Activated CD8-positive, alpha-beta memory T cell treated with anti-CD3 and anti-CD28 coated beads for 4 hours (primary cell): ENCODE measurements at places on chromosomes 13 and 19.
A peak's percentile ranks its signal among the peaks of the same experiment; 100 is the strongest.

DNA sequence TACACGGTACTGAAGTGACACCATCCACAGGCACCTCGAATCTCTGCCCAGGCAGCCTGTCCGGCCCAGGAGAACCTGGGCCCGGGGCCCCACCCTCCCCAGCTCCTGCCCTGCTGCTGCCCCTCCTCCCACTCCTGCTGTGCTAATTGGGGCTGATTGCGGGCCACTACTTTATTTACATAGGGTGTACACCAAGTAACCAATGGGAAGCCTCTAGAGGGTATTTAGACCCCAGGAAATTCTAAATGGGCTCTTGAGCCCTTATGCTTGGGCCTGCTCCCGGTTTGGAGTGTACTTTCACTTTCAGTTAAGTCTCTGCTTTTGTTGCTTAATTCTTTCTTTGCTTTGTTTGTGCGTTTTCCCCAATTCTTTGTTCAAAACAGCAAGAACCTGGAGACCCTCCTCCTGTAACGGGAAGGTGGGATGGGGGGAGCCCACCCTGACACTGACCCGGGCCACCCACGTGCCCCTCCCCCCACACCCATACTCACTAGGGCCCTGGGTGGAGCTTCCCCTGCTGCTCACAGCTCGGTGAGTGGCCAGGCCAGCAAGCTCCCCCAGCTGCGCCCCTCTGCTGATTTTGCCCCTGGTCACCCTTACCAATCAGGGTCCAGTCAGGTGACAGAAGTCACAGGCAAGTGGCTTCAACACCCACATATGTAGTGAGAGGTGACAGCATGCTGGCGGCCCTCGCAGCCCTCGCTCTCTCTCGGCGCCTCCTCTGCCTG lies 9.4 kb downstream of the SCGB2B2 start:
- DNase-seq = no peak

- no peak for DNase-seq
Measured at GRCh38 chr13:52906122-52906903, 57.9 kb upstream of the PCDH8 start.

DNA sequence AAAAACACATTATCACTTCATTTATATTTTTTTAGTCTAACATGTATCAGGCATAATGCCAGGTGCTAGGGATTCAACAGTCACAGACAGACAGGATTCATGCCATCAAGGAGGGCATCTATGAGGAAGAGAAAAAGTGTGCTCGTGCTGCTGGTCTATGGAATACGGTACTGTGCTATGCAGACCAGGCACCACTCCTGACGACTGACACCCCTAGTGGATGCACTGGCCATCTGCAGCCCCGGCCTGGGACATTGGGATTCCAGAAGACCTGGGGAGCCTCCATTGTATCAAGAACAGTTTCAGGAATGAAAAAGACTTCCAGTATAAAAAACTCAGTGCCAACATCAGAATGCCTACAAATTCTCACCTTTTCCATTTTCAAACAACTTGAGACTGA lies 94.0 kb downstream of the KLF12 start:
- DNase-seq = no peak

GRCh38 chr13:114082849-114083645 lies 49.4 kb downstream of the RASA3 start:
- no peak for DNase-seq

GRCh38 chr19:35609851-35610353 lies 2.6 kb upstream of the HAUS5 start:
- DNase-seq = no peak

DNA sequence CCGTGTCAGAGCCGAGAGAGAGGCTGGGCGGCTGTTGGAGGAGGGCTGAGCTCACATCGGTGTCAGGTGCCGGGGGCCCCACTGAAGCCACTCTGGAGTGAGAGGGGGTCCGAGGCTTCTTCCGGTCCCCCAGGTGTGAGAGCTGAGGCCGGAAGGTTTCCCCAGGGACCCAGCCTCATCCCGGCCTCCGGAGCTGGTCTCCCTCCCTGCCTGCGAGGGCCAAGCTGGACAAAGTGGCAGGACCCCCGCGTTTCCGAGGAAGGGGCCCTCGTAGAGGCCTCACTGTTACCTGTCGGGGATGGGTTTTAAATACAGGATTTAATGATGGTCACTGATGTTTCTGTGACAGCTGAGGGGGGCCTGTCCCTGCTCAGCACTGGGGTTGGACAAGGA lies 6.6 kb downstream of the HCN2 start:
- no peak for DNase-seq

GRCh38 chr19:53906211-53907192 lies 2.6 kb upstream of the CACNG7 start:
- DNase-seq = peak; percentile 48

DNA sequence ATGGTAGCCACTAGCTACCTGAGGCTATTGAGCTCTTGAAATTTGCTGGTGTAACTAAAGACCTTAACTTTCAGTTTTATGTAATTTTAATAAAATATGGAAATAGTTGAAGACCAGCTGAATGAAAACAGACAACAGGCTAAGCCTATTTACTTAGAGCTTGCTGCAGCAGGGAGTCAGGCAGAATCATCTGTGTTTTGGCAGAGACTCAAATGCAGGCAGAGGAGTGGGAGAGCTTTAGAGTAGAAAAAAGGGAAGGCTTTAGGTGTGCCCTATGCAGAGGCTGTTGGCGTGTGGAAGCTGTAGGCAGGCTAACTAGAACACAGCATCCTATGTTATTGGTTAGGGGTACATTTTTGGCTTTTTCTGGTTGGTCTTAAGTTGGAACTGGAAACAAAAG lies 304.9 kb upstream of the NBEA start:
- no peak for DNase-seq

DNA sequence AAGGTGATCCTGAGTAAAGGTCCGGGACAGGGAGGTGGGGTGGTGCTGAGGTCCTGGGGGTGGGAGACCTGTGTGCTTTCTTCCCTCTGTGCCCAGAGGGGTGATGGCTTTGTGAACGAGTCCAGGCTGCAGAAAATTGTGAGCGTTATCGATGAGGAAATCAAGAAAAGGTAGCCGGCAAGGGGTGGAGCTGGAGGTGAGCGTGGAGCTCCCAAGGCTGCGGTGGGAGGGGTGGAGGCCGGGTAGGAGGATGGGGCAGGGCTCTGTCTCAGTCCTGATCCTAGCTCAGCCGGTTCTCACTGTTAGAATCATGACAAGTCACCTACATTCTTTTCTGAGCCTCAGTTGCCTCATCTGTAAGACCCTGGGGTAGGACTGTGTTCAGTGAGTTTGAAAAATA lies 4.0 kb downstream of the SELENOV start:
- no peak for DNase-seq

- no peak for DNase-seq
Measured at GRCh38 chr13:34145061-34145460, 327.1 kb downstream of the RFC3 start.

GRCh38 chr13:93307651-93308050 lies 81.0 kb downstream of the GPC6 start:
- no peak for DNase-seq

- no peak for DNase-seq
Measured at GRCh38 chr19:55353356-55353802, 1.1 kb downstream of the COX6B2 start.

GRCh38 chr13:101945435-101945834 lies 456.4 kb downstream of the FGF14 start:
- DNase-seq = no peak

DNA sequence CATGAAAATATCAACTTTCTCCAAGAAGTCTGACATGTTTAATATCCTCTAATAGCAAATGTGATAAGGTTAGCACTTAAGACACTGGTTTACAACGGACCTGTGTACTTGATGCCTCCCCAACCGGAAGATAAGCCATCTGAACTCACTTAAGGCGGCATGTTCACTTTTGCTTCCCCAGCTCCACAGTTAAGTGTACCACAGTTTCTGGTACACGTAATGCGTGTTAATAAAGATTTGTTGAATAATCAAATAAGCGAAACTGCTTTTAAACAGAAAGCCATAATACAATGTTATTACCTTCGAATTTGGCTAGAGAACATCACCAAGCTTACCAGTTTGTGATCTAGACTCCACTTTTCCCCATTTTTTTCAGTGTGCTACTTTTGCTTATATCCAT lies 1.4 kb upstream of the PAN3 start:
- DNase-seq = no peak

- no peak for DNase-seq
Measured at GRCh38 chr13:113292021-113292862, 4.8 kb upstream of the LAMP1 start.

- DNase-seq = no peak
Measured at GRCh38 chr19:3207461-3208242, 16.8 kb upstream of the CELF5 start.

DNA sequence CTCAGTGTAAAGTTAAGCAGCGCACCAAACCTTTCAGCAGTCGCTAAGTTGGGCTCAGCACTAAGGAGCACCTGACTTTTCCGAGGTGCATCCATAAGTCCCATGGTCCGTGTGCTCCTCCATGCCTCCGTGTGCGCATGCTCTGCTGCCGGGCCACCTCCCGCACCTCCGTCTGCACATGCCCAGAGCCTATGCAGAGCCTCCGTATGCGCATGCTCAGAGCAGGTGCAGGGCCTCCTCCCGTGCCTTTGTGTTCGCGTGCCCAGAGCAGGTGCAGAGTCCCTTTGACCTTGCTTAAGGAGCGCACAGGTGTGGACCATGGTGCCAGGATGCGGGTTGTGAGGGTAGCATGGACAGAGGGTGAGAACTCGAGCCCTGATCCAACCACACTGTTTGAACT lies 46.0 kb downstream of the ATP11A start:
- DNase-seq = no peak

DNA sequence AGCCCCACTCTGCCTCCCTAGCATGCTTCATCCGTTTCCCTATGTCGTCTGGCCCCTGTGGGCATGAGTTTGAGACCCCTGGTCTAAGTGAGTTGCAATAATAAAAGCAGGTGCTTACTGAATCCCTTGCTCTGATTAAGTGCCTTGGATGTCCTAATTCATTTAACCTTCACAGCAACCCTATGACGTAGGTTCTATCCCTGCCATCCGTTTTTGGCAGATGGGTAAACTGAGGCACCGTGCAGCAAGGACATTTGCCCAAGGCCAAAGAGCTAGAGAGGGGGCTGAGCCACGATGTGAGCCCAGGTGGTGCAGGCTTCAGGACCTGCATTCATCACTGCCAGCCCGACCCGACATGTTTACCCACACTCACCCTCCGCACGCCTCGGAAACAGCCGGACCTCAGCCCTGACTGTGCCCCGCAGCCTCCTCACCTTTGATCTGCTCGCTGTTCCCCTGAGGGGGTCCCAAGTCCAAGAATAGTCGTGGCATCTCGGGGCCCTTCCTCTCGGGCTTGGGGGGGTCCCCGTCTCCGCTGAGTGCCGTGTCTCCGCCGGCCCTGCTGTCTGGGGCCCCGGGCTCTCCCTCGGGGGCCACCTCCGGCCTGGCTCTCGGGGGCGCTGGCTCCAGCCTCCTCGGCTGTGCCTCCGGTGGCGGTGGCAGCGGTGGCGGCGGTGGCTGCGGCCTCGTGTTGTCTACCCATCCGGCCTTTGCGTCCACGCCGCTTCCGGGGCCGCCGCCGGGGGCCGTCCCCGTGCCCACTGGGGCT lies 14.5 kb downstream of the LMTK3 start:
- no peak for DNase-seq

GRCh38 chr13:46778890-46779289 lies 18.1 kb downstream of the ESD start:
- DNase-seq = no peak

DNA sequence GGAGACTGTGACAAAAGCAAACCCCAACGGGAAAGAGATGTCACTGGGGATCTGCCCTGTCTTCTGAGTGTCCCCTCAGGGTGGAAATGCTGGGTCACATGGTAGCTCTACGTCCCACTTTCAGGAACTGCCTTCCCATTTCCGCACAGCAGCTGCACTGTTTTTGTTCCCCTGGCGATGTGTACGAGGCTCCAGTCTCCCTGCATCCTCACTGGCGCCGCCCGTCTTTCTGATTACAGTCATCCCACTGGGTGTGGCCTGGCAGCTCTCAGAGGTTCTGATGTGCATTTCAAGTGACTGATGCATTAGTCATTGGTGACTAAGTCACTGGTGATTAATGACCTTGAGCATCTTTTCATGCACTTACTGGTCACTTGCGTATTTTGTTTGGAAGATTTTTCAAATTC lies 21.2 kb downstream of the PCID2 start:
- no peak for DNase-seq

GRCh38 chr13:75226733-75227435 lies 255.1 kb downstream of the TBC1D4 start:
- no peak for DNase-seq

DNA sequence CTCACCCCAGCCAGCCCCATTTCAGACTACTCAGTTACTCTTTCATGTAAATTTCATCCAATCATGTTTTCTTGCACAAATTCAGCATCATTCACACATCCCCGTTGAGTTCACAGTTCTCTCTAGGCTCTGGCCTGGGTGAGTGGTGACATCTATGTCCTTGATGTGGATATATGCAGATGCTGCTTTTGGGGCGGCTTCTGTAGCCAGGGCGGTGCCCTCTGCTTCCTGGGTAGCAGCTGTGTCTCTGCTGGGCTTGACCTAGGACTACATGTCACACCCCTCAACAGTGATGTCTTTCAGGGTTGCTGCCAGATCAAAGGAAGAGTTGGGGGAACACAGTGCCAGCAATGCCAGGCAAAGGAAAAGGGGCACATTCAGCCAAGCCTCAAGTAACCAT lies 68.5 kb upstream of the KCTD15 start:
- no peak for DNase-seq

- DNase-seq = no peak
Measured at GRCh38 chr13:108947551-108948030, 318.2 kb downstream of the MYO16 start.

DNA sequence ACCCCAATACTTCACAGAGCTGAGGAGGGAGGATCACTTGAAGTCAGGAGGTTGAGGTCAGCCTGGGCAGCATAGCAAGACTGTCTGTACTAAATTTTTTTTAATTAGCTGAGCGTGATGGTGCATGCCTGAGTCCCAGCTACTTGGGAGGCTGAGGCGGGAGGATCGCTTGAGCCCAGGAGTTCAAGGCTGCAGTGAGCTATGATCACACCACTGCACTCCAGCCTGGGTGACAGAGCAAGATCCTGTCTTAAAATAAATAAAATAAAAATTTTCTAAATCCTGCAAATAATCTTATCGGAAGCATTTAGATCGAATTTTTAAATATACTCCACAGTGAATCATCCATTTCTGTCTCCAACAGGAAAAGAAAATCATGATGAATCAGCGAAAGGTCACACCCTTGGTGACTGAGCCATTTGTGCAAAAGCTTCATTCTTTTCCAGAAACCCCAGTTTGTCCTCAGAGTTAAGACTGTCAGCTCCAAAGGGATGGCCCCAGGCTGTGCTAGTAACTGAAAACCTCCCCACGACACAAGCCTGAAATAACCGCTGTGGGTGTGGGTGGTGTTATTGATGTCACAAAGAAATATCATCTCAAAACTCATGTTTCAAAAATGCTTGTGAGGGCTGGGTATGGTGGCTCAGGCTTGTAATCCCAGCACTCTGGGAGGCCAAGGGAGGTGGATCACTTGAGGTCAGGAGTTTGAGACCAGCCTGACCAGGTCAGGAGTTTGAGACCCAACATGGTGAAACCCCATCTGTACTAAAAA lies 167.6 kb downstream of the PTPRS start:
- DNase-seq = no peak

GRCh38 chr19:54333586-54334298 lies 5.2 kb downstream of the LILRA4 start:
- no peak for DNase-seq
